NCI-H2171 treated with DMSO at 0.1 percent for 48 hours (cell line): ENCODE measurements at places on chromosomes 7 and 10.

DNA sequence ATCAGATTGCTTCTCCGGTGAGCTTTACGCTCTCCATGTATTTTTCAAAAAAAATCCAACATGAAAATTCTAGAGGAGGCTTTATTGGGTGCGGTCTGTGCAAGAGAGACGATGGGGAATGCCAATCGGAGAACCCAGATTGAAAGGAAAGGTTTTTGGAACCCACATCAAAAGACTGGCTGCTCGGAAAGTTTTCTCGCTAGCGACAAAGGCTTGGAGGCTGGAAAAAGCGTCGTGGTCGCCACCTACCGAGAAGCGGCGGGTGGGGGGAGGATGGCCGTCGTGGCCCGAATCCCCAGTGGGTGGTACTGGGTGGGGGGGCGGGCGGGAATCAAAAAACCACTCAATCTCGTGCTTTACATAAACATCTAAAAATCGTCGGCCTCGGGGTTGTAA, 1.1 kb upstream of the GTF2I start:
- DNase-seq, result peak; percentile 79

GRCh38 chr7:19305698-19306097, 160.5 kb upstream of the FERD3L start:
- no peak for DNase-seq

- no peak for DNase-seq
Measured at GRCh38 chr10:71478813-71479365, 82.2 kb downstream of the CDH23 start.

DNA sequence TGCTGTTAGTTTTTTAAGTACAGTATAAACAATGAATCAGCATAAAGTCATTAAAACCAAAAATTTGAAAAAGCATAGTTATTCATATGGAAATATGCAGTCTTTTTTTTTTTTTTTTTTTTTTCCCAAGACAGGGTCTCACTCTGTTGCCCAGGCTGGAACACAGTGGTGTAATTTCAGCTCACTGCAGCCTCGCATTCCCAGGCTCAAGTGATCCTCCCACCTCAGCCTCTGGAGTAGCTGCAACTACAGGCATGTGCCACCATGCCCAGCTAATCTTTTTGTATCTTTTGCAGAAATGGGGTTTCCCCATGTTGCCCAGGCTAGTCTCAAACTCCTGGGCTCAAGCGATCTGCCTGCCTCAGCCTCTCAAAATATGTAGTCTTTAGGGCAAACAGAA, 182.0 kb downstream of the SEMA3E start:
- DNase-seq, result no peak

GRCh38 chr7:142669074-142669654, 80.1 kb upstream of the PRSS1 start:
- peak; percentile 23 for DNase-seq

- DNase-seq, result peak; percentile 54
Measured at GRCh38 chr7:23277359-23277989, 21.7 kb upstream of the MALSU1 start.

DNA sequence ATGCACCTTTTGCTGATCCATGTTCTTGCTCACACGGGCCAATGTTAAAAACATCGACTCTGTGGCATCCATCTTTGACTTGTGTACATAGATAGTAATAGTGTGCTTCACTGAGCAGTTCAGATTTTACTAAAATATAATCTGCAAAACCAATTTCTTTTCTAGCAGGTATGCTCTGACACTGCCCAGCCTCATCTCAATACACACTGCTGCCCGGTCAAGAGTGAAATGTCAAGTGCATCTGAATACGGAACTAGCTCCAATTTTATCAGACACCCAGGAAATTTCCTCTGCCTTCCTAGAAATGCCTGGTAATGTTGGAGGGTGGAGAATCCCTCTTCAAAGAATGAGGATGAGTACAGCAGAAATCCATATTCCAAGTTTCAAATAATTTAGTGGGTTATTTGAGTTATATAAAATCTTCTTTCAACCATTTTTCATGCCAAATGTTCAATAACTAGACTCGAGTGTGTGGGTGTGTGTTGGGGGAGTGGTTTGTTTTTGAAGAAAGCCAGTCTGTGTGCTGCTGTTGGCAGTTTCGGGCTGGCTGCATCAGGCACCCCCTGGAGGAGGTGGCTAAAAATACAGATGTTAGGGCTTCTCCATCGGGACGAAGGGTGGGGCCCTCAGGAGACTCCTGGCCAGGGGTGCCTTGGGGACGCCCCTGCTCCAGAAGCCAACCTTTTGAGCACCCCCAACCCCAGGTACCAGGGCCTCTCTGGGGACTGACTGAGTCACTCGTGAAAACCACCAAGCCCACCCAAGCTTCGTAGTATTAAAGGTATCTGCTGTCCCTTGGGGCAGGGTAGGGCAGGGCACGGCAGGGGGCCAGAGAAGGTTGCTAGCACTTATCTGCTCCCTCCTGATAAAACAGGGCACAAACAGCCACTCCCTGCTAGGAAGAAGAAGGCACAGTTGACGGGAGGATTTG, 15.4 kb downstream of the CTBP2 start:
- no peak for DNase-seq

- peak; percentile 32 for DNase-seq
Measured at GRCh38 chr7:1285556-1286301, 53.1 kb downstream of the UNCX start.

DNA sequence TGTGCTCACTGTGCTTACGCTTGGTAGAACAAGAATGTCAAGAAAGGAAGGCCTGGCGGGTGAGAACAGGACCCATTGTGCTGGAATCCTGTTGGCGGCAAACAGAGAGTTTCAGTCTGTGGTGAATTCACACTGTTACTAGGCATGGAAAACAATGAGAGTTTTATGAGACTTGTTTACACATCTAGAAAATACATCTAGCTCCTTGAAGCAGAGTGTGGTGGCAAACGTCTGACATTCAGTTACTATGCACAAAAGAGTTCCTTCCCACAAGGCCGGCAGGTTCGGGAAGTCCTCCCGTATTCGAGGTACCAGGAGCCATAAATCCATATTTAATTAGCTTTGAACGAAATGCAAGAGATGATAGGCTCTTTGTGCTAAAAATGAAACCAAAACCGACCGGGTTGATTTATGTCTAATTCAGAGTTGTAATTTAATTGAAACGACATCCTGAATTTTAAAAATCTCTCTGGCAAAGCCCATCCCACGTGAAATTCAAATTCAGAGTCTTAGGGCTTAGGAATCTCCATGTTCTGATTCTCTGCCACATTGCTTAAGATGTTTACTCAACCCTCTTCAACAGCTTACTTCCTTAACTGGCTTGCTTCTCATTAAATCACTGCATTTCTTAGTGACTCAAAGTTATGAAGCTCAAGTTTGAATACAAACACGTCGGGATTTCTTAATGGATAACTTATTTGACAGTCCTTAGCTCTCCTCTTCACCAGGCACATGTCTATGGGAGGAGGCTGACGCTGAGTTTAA, 299.9 kb upstream of the PITRM1 start:
- DNase-seq, result no peak

DNA sequence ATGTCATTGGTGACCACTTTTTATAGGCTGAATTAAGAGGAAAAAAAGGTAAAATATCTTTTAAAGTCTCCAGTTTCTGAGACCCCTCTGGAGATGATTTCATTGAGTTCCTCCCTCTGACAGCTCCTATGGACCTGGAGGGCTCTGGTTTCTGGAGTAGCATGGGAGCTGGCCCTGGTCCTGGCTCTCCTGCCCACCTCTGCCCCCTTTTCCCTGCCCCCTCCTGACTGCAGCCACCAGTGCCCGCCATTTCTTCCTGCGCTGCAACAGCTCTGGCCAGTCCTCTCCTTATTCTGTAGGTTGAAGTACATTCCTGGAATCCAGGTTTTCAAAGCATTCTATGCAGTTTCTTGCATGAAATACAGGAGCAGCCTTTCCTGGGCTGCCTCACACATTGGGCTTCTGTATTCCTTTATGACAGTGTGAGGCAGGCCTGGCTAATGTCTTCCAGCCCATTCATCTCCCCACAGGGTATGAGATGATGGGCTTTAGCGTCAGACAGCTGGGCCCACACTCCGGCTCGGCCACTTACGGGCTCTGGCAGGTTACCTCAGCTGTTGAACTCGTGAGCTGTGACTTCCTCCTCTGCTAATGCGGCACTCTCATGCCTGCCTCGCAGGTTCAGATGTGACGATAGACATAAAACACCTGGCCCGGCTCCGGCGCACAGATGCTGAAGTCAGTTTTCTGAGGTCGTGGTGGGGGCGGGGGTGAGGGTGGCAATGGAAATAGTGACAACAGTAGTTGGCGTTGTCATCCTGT, 101.7 kb downstream of the MGMT start:
- no peak for DNase-seq

DNA sequence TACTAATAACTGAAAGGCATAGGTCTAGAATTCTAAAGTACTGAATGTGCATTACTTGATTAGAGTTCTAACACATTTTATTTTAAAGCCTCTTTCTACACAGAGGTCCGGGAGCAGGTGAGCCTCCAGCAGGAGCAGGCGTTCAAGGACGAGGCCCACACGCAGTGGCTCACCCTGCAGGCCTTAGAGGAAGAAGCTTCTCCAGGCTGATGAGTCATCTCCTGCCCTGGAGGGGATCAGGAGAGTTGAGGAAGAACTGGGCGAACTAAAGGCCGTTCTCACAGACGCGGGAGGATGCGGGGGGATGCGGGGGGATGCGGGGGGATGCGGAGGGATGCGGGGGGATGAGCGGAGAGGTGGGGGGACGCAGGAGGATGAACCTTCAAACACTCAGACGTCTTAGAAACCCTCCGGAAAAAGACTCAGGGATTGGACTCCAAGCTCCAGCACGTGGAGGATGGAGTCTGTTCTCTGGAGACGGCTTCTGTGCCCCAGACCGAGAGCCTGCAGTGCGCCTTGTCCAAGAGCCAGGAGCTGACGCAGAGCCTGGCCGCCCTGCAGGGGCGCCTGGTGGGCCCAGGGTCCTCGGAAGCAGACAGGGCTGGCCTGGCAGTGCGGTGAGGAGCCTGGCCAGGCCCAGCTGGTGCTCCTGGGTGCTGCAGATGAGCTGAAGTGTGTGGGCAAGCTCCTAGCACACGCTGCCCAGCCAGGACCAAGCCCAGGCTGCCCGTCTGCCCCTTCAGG, 433.7 kb upstream of the TPK1 start:
- DNase-seq, result no peak

- DNase-seq, result no peak
Measured at GRCh38 chr7:155356323-155357105, 58.8 kb downstream of the INSIG1 start.

DNA sequence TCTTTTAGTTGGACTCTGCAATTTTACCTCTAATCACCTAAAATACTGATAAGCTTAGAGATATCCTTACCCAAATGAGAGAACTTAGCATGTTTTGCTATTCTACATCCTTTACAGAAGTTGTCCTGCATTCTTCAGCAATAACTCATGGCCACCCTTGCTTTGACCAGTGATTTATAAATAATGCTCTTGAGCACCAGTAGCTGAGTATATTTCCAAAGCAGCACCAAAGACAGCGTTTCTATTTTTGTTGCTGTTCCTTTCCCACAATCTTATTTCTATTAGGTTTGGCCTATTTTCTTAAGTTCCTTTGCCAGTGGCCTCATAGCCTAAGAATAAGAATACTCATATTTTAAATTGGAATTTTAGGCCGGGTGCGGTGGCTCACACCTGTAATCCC, 15.0 kb downstream of the ARPC1A start:
- no peak for DNase-seq

GRCh38 chr7:41241641-41242040, 461.2 kb downstream of the INHBA start:
- DNase-seq, result no peak

DNA sequence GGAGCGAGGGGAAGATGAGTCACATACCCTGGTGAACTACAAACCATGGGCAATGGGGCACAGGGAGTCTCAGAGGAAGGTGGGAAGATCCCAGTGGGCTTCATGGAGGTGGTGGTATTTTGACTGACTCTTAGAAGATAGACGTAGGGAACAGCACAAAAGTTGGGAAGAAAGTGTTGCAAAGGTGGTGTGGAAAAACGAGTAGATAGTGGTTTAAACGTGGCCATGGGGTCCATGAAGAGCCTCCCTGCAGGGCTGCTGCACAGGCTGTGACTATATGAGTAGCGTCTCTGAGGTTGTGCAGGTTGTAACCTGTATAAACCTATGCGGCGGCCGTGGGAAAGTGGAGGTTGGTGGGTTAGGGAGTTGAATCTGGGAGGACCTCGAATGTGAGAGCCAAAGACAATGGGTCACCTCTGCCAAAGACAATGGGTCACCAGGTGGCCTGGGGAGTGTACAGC, 13.8 kb downstream of the LZTS2 start:
- no peak for DNase-seq

DNA sequence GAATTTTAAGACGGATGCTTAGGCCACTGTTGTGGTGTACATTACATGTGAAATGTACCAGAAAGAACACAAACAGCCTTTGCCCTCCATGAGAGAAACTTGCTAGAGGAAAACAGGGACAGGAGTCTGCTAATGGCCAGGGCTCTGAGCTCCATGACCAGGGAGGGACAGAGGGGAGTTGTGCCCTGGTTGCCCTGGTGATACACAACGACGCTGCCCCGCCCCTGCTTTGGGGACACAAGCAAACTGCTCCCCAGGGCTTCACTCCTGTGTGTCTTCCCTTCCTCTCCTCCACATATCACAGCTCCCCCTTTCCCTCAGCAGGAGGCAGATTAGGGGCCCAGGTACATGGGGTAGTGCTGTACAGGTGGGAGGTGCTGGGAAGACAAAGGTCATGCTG, 36.2 kb downstream of the AMPH start:
- no peak for DNase-seq

GRCh38 chr7:101586078-101586905, 42.8 kb downstream of the MYL10 start:
- no peak for DNase-seq

GRCh38 chr7:105438254-105438653, 49.5 kb upstream of the SRPK2 start:
- no peak for DNase-seq

GRCh38 chr7:137804836-137805235, 41.9 kb downstream of the DGKI start:
- DNase-seq, result no peak

DNA sequence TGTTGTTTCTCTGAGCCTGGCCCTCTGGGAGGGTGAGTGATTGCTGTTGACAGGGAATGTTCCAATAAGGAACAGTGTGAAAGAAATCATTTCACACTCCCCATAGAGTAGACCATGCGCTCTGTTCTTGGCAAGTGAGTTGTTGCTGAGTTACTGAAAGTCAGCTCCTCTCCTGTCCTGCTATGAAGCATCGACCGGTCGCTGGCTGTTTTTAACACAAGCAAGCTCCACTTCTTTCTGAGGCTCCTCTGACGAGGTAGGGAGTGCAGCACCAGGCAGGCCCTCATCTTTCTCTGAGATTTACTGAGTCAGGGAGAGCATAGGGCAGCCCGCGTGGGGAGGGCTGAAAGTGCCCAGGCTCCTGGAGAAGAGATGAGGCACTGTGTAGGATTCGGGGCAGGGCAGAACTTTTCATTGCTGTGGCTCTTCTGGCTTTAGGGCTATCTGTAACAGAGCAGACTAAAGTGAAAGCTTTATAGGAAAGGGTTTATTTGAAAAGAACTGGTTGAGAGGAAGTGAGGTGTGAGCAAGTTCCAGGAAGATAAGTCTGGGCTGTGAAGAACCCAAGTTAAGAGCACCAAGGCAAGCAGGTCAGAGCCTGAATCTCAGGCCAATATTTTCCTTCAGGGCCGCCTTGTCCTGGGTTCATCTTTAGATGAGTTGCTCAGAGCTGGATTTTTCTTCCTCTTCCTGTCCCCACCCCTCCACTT, 332.2 kb downstream of the CCSER2 start:
- DNase-seq, result no peak
